Cardiac fibroblast (primary cell): ENCODE measurements at places on chromosomes 6 and 20.
A peak's percentile ranks its signal among the peaks of the same experiment; 100 is the strongest.

GRCh38 chr6:155062866-155063341 lies 67.8 kb downstream of the TIAM2 start:
- DNase-seq, result peak; percentile 87

DNA sequence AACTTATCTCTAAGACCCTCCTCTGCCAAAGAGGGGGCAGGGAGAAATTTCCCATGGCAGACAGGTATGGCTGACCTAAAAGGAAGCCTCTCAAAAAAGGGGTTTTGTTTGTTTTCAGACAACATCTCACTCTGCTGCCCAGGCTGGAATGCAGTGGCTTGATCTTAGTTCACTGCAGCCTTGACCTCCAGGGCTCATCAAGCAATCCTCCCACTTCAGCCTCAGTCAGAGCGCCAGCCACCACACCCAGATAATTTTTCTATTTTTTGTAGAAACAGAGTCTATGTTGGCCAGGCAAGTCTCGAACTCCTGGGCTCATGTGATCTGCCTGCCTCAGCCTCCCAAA lies 3.8 kb downstream of the EZR start:
- DNase-seq, result no peak

DNA sequence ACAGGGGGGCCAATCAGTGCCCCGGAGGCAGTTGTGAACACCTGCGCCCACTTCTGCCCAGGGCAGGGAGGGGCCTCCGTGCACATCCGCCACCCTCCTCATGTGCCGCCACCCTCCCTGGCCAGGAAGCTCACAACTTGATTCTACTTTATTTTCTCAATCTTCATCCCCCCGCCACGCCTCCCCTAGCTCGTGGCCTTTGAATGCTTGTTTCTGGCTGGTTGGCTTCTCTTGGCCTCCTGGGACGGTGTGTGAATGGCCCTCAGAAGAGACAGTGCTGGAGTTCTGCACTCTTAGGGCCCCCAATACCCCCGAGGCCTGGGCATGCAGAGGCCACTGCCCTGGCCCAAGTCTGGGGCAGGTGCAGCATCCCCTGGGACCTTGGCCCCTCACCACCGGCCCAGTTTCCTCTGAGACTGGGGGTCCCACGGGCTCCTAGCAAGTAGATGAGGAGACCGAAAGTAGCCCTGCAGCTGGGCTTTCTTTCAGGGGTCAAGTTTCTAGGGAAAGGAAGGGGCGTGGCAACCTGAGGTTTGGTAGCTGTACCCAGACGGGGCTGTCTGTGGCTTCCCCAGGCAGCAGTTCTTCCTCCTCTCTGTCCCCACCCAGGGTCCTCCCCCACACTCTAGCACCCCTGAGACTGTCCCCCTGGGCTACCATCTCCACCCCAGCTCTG lies 1.3 kb downstream of the RGS19 start:
- no peak for DNase-seq

DNA sequence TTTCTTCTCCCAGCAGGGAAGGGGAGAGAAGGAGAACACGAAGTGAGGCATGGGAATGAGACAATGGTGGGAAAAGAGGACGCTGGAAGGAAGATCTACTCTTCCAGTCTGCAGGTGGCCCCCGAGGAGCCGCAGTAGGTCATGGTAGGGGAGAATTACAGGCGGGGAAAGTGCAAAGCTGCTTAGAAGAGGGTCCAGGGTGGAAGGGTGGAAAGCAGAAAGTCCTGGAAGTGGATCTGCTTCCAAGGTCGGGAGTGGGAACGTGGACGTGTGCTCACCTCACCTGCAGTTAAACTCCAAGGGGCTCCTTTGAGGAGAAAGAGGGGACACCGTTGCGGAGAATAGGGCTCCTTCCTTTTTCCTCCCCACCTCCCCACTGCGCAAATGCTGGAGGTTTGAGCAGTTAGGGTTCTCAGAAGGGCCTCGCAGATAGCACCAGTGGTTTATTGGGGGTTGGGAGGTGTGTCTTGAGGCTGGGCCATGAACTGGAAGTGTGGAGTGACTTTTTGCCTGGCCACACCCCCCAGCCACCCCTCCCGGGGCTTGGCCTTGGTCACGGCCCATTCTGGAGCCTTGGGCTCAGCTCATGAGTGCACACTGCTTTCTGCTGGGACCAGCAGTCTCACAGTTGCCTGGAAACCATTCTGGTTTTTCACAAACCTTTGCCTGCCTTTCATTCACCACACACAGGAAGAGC lies 100.4 kb upstream of the MLN start:
- no peak for DNase-seq

GRCh38 chr6:90266905-90267621 lies 29.6 kb downstream of the BACH2 start:
- DNase-seq, result no peak

GRCh38 chr6:132931936-132932514 lies 117.7 kb downstream of the RPS12 start:
- peak; percentile 69 for DNase-seq

- DNase-seq, result peak; percentile 77
Observed at GRCh38 chr6:132161283-132161682, 210.1 kb upstream of the CCN2 start.

DNA sequence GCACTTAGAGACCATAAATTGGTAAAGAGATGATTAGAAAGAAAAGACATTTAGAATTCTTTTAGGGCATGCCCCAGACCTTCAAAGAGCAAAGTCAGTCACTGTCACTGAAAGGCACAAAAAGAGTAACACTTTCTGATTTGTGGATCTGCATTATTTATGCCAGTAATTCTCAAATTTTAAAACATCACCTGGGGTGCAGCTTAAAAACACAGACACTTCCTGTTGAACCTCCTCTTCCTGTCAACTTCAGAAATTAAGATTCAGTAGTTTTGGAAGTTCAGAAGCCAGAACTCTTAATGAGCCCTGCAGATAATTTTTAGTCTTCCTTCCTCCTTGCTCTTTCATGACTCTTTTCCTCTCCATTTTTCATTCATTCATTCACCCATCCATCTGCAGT lies 137.5 kb downstream of the NRN1 start:
- no peak for DNase-seq

DNA sequence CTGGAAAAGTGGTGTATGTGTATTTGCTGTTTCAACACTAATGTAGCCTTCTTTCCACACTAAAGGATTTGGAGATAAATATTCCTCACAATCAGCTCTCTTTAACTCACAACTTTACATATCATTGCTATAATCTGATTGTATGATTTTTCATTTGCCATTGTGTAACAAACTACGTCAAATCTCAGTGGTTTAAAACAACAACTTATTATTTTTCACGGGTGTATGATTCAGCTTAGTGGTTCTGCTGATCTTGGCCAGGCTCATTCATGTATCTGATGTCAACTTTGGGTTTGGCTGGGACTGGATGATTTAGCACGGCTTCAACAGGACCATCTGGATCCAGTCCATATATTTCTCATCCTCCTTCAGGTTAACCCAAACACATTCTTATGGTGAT lies 55.4 kb upstream of the TMX4 start:
- peak; percentile 34 for DNase-seq

GRCh38 chr6:6972456-6972855 lies 135.3 kb upstream of the RREB1 start:
- DNase-seq, result peak; percentile 41
